ENCODE measurements at places on chromosomes 7 and 10.

DNA sequence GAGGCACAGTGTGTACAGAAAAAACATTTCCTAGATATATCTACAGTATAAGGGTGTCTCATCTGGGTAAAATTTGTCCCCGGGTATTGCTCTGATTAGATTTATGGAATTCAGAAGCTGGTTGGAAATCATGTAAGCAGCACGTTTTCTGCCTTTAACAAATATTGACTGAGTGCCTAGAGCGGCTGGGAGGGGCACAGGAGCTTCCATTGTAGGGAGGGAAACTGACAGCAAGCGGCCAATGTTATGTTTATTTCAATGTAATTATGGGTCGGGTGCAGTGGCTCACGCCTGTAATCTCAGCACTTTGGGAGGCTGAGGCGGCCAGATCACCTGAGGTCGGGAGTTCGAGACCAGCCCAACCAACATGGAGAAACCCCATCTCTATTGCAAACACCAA, 4.4 kb upstream of the RFC2 start:
- DNase-seq = no peak

- no peak for DNase-seq
These were observed 112.6 kb downstream of the PTPRZ1 start for GRCh38 chr7:121985476-121986030.

GRCh38 chr10:66394342-66395063, 531.3 kb upstream of the LRRTM3 start:
- no peak for DNase-seq

- DNase-seq = no peak
These were observed 264.4 kb downstream of the ETV1 start for GRCh38 chr7:13724977-13725566.

GRCh38 chr7:79563821-79564522, 110.5 kb upstream of the MAGI2 start:
- DNase-seq = no peak

DNA sequence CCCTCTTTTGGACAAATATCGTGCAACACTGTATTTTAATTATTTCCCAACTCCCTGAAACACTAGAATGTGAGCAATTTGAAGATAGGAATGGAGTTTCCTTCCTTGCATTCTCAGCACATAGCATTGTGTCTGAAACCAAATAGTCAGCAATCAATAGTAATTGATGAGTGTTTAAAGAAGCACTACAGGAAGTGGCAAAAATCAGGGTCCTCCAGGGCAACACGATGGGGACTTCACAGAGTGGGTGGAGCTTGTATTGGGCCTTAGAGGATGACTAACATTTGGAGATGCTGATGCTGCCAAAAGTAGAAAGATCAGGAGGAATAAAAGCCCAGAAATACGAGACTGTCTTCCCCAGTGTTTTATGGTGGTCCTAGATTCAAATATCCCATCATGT, 94.9 kb downstream of the NPSR1 start:
- DNase-seq = no peak

- no peak for DNase-seq
These were observed 2.7 kb upstream of the CPVL start for GRCh38 chr7:29149036-29149435.

GRCh38 chr7:78130446-78131215, 332.1 kb downstream of the PHTF2 start:
- no peak for DNase-seq

DNA sequence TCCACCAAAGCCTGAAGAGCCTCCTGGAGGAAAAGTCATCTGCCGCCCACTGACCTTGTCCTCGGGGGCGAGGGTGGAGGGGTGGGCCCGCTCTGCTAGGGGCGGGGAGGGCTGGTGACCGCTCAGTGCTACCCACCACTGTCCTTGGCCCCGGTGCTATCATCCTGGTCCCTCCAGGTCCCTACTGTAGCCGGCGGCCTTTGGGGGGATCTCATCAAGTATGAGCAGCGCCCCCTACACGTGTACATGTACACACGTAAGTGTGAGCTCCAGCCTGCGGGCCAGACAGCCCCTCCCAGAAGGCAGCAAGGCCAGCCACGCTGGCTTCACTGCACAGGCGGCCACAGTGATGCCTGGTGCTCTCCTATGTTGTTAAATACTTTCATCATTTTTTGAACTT, 19.6 kb downstream of the TTYH3 start:
- no peak for DNase-seq
